Activated T-cell treated with anti-CD3 and anti-CD28 coated beads, Interleukin-2, amount 50 U/mL, for 4 hours (primary cell): ENCODE measurements at places on chromosomes 1 and 21.

DNA sequence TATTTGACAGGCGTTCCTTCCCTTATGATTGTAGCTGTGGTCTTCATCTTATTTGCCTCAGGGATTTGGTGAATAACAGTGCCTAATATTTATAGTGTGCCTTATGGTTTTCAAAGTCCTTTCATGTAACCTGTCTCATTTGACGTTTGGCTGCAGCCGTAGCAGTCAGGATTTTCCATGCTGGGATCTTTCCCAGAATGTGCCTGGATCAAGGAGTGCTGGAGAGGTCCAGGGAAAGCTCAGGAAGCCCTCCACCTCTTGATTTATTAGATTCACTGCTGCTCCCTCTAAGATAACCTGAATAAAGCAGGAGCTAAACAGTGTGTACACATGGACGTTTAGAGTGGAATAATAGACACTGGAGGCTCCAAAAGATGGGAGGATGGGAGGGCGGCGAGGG, 5.2 kb downstream of the C1orf21 start:
- DNase-seq, result no peak

DNA sequence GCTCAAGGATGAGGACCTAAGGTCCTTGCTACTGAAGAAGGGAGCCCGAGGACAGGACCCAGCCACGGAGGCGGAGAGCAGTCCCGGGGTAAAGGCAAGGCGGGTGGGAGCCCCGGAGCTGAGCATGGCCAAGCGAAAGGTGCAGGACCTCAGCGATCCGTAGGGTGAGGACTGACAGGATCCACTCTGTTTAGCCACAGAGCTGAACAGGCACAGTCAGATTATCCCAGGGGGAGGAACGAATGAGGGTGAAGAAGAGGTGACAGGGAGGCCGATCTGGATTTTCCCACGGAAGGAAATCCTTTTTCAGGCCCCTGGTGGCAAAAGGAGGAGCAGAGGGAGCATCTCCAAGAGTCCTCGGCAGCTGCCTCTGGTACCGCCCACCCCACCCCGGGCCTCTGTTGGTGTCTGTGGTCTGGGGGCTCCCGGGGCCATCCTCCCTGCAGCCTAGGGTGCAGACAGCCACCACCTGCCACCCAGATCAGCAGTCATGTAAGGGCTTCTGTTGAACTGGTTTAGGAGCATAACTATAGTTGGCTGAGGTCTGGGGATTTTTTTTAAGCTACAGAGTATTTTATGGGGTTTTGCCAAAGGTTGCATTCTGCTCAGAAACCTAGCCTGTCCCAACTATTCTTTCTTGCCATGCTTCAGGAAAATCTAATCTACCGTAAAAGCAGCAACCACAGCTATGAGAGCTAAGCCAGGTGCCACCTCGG, 32.3 kb upstream of the LBR start:
- DNase-seq, result no peak

DNA sequence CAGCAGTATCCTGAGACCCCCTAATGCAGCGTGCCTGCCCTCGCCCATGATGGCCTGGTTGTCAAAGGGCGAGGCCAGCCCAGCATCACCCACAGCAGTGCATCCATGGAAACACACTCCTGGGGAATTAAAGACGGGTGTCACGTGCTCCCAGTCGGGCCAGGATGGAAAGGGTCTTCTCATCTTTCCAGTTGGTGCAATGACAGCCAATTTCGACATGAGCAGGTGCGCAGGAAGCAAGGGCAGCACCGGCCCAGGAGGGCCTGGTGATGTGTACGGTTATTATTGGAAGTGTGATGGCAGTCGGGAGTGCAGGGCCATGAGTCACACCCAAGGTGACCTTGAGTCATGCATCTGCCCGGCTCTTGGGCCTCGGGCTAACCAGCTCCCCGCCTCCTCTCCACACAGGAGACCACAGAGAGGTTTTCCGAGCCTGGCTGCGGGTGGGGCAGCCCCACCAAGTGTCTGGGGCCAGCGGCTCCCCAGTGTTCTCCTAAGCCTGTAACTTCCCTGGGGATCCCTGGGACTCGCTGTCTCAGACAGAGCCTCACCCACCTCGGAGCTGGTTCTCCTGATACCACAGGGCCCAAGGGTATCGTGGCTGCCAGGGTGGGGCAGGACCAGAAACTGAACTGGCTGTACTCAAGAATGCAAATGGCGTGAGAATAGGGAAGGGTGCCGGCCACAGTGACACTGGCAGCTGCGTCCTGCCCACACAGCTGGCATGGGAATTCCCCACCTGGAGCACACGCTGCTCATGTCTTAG, 119.8 kb downstream of the SIK1 start:
- no peak for DNase-seq

DNA sequence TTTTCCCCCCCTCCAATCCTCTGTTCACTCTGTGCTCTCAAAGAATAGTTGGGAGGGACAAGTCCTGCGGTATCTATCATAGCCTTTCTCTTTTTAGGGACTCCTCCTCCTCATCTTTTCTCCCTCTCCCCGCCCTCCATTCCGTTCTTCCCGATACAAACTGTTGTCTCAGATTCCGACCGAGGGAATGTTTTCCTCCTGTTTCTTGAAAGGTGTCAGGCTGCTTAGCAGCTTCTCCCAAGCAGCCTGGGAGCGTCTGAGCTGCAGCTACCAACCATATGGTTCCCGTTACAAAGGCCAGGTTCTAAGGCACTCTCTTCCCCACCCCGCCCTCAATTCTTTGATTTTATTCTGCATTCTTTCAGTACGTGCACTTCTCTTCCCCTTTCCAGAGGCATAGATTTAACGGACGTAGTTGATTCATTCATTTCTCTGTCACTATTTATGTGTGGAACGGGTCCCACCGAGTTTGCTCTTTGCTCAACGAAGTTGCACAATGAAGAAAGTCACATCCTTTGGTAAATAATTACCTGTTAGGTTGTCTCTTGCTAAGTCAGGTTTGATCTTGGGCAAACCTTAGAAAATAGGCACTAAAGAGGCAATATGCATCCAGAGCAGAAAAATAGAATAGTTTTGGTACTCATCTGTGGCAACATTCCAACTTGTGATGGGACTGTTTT, 2.8 kb downstream of the ADGRL2 start:
- DNase-seq, result no peak

DNA sequence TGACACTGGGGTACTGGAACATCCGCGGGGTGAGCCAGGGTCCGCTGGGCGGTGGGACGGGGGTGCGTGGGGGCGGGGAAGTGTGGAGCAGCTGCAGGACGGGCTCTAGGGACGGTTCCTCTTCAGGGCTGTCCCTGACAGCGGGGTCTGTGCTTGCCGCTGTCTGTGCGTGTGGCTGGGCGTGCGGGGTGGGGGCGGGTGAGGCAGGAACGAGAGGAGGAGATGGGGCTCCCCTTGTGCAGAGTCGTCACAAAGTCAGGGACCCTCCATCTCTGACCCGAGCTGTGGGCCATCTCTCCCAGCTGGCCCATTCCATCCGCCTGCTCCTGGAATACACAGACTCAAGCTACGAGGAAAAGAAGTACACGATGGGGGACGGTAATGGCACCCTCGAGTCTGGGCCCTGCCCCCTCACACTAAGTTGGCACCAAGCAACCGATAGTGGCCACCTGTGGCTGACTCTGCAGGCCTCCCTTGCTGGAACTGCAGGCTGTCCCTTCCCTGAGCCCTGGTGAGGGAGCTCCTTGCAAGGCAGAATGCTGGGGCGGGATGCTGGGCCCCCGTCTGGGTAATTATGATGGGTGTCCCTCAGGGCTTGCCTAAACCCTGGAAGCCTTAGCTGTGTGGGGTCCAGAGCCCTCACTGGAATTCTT, 392 bp downstream of the GSTM2 start:
- no peak for DNase-seq

GRCh38 chr21:34593954-34594531, 20.9 kb downstream of the RCAN1 start:
- DNase-seq, result no peak

DNA sequence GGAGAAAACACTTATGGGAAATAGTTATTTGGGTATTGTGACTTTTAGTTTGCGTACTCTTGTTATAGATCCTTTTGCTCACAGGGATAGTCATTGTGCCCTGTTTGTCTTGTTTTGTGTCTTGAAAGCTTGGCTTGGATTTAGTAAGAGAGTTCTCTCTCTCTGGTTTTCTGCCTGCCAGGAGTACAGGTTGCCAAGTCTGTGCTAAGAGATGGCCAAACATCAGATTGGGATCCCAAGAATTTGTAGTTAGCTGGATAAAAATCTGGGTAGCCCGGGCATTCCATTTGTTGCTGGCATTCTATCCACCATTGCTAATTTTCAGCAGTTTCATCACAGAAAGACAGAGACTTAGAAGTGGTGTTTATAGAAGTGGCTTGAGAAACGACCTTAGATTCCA, 222.2 kb downstream of the NRIP1 start:
- no peak for DNase-seq

- DNase-seq, result no peak
Measured at GRCh38 chr1:6322161-6322560, 61.3 kb upstream of the GPR153 start.

DNA sequence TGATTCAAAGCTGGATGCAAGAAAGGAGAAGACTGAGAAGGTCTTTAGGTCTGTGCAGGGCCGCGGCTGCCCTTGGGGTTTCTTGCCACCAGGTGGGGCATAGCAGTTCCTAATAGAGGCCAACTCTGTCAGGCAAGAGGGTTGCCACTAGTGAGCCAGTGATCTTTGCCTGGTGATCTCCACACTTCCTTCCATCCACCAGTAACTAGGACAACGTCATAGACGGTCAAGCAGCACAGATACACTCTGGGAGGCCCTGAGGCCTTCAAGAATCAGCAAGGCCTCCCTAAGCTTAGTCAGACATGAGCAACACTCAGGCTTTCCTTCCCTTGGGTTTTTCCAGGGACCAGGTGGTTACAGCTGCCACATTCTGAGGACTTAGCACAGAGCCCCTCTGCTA, 32.9 kb upstream of the ATP2B4 start:
- peak; percentile 45 for DNase-seq

GRCh38 chr1:244913806-244914205, 49.5 kb upstream of the HNRNPU start:
- DNase-seq, result no peak

DNA sequence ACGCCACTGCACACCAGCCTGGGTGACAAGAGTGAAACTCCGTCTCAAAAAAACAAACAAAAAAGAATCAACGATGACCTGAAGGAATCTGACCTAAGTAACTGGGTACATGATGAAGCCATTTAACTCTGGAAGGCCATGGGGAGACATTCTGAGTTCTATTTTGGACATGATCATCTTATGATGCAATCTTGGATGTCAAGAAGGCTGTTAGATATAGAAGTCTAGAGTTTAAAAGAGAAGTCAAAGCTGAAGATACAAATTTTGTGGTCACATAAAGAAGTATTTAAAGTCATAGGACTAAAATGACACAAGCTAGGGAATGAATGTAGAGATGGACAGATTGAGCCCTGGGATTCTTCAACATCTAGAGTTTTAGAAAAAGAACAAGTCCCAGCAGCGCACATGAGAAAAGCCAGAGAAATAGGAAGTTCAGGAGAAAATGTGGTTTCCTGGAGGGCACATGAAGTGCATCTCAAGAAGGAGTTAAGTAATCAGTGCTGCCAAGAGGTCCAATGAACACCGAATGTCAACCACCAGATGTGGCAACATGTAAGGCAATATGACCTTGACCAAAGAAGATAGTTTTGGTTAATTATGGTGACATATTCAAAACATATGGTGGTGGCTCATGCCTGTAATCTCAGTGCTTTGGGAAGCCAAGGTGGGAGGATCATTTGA, 26.8 kb downstream of the ELK4 start:
- DNase-seq, result no peak

- no peak for DNase-seq
Measured at GRCh38 chr21:29610779-29611360, 312.1 kb downstream of the BACH1 start.

GRCh38 chr1:59669752-59670312, 144.9 kb upstream of the HOOK1 start:
- DNase-seq, result no peak

DNA sequence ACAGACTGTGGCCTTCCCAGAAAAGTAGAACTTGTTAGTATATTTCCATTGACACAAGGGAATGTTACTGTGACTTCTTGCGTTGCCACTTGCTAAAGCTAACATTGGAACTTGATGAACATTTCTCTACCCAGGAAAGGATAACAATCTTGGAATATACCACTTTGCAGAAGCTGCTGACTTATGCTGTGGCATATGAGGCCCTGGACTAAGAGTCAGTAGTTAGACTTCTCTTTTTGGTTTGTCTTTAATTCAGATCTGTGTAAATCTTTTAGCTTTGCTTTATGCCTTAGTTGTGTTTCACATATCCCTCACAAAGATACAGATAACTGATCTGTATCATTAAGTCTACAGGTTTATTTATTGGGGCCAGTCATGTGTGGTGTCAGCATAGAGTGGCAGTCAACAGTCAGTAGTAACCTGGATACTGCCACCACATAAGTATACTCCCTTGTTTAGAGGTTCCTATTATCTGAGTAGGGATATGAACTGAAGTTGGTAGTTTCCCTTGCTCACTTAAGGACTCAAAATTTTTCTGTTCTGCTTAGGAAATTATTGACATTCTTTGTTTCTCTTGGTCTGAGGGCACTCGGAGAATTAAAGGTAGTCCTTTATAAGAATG, 14.7 kb downstream of the RNF2 start:
- DNase-seq, result no peak
